ENCODE measurements at places on chromosomes 1 and 21. TPM values are rescaled to one million over a fixed set of nuclear protein-coding genes. Genes with fewer than 3 reads are reported as not detected.

Gene KRTAP19-6
- total RNA-seq, result not detected

GRCh38 chr1:204376465-204376864 lies 16.7 kb upstream of the PLEKHA6 start:
- no peak for DNase-seq

DNA sequence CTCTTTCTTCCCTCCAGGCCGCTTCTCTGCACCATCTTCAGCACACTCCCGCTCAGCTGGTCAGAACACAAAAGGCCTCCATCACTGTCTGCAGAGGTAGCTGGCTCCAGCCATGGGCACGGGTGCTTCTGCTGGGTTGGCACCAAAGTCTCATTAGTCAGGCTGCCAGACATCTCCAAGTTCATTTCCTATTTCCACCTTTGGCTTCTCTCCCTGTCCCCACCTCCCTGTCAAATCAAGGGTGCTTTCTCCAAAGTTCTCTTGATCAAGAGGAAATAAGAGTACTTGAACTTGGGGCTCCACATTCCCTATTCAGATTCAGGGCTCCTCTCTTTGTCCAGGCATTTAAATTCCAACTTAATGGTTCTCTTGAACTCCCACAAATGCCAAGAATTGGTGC lies 33.9 kb upstream of the GRIK3 start:
- no peak for DNase-seq

- DNase-seq, result no peak
Observed at GRCh38 chr1:57986432-57986831, 560.1 kb downstream of the OMA1 start.

DNA sequence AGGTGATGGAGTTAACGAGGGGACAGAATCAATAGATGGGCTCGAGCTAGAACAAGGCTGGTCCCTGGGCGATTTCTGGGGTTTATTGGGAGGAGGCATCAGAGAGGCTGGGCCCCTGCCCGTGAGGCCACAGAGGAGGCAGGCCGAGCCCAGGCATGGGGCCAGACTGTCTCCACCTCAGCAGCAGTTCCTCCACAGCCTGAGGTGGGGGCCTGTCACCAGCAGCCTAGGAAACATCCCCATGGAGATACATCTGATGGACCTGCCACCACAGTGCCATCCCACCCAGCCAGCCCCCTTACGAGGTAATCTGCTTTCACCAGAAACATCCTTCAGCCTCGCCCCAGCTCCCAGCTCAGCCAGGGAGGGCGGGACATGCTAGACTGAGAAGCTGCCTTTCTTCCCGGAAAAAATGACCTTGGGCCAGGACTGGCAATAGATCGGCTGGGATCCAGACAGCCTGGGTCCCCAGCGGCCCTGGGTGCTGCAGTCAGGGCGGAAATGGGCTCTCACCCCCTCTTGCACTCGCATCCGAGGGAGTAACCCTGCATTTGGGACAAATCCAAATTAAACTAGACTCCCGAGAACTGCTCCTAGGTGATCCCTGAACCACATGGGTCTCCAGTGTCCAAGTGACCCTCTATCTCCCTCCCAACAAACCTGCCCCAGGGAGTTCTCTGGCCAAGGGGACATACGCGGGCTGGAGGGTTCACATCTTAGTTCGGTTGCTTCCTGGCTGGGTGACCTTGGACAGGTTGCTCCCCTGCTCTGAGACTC lies 10.0 kb upstream of the EPHA8 start:
- no peak for DNase-seq

Data from occipital lobe (tissue), 3 donors.